ENCODE measurements at places on chromosomes 1 and 21.

DNA sequence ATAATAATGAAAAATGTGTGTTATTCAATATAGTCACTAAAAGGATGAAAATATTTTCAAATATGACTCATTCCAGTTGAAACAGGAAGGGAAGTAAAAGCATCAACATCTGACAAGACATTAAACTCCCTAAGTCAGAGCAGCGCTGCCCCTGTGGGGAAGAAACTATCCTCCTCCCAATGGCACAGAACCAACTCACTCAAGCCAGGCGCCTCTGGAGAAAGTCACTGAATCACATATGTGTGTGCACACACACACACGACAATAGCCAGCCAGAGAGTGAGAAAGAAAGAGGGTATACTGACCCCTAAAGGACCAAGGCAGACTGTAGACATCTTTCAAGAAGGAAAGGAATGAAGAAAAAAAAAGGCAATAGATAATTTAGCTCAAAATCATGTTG, 126.9 kb downstream of the SETD4 start:
- DNase-seq = no peak

DNA sequence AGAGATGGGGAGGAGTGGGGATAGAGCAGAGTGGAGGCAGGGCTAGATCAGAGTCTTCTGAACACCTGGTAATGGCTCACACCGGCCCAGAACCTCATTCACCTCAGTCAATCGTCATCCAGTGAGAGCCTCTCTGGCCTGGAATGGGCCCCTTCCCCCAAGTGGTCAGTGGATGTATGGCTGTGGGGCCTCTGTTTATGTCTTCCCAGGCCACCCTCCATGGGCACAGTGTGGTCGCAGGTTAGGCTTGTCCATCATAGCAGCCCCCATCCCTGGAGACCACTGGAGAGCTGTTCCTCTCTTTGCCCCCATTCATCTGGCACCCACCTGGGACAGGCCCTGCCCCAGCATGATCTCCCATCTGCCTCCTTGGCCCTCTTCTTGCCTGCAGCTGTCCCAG, 29.6 kb upstream of the TENT5C start:
- DNase-seq = no peak

DNA sequence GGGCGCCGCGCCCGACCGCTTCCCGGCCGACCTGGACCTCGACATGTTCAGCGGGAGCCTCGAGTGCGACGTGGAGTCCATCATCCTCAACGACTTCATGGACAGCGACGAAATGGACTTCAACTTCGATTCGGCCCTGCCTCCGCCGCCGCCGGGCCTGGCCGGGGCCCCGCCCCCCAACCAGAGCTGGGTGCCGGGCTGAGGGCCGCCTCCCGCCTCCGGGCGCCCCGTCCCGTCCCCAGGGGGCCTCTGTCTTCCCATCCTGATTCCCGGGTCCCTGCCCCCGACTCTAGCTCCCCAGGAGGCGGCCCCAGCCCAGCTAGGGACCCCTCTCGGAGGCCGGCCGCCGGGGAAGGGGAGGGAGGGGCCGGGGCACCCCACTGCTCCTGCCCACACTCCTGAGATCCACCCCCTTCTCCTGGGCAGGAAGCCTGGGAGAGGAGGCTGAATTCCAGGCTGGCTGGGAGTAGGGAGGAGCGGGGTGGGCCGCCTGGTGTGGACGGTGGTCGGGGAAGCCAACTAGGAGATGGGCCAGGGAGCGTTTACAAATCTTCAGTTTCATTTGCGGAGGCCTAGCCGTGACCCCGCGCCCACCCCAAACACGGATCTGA, 21.4 kb downstream of the FOXO6 start:
- no peak for DNase-seq

DNA sequence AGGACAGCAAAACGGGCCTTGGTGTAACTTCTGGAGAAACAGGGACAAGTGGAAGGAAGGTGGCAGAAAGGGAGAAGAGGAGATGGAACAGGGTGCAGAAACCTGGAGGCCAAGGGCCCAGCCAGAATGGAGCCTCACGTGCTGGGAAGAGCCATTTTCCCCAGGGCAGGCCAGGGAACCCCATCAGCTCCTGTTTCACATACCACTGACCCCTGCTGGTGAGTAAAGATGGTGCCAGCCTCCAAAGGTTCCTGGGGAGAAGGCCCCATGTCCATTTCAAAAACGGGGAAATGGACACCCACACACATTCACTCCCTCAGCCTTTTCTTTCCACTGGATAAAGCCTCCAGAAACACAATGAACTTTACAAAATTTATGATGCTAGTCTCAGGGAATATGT, 57.6 kb upstream of the JUN start:
- peak; percentile 12 for DNase-seq

DNA sequence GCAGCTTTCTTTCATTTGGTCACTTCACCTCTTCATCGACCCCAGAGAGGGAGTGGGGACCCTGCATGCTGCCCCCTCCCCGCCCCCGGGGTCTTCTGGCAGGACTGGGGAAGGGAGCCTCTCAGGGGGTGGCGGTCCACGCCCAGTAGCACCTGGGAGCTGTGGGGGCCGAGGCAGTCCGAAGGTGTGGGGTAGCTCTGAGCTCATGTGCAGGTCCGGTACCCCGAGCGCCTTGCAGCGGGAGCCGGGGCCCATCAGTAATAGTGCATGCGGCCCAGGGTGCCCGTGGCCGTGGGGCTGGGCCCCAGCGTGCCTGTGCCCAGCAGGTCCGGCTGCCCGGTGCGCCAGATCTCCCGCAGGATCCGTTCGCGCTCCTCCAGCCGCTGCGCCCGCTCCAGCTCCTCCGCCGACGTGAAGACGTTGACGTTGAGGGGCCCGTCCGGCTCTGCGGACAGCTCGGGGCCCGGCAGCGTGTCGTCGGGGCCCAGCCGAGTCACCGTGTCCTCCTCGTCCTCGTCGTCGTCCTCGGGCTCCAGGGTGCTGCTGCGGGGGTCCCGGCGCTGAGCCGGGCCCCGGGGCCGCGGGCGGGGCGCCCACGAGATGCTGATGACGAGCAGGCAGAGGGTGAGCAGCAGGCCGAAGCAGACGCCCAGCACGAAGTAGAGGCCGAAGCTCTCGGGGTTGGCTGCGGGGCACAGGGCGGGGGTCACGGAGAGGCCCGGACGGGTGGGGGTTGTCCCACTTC, 1.2 kb downstream of the EVA1B start:
- no peak for DNase-seq

- DNase-seq = no peak
Measured at GRCh38 chr1:240649733-240650721, 38.1 kb upstream of the GREM2 start.

All from CD4-positive, alpha-beta T cell treated with Interferon alpha-2 for 1 hour (primary cell).